ENCODE measurements at places on chromosomes 16 and 17.

- DNase-seq: no peak
Observed at GRCh38 chr17:67725807-67726206, 8.1 kb downstream of the NOL11 start.

DNA sequence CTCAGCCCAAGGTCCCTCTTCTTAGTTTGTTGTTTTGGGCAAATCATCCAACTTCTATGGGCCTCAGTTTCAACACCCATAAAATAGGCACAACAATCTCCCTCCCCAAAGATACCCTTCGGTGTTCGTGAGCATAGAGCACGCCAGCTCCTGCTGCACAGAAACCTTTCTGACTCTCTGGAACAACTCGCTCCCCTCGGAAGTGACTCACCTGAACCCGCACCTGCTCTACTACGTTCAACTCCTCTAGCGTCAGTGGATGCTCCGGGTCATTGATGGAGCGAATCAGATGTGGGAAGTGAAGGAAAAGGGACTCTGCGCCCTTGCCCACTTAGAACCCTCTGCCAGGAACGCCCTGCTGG, 445 bp downstream of the CIAO2B start:
- DNase-seq: no peak

DNA sequence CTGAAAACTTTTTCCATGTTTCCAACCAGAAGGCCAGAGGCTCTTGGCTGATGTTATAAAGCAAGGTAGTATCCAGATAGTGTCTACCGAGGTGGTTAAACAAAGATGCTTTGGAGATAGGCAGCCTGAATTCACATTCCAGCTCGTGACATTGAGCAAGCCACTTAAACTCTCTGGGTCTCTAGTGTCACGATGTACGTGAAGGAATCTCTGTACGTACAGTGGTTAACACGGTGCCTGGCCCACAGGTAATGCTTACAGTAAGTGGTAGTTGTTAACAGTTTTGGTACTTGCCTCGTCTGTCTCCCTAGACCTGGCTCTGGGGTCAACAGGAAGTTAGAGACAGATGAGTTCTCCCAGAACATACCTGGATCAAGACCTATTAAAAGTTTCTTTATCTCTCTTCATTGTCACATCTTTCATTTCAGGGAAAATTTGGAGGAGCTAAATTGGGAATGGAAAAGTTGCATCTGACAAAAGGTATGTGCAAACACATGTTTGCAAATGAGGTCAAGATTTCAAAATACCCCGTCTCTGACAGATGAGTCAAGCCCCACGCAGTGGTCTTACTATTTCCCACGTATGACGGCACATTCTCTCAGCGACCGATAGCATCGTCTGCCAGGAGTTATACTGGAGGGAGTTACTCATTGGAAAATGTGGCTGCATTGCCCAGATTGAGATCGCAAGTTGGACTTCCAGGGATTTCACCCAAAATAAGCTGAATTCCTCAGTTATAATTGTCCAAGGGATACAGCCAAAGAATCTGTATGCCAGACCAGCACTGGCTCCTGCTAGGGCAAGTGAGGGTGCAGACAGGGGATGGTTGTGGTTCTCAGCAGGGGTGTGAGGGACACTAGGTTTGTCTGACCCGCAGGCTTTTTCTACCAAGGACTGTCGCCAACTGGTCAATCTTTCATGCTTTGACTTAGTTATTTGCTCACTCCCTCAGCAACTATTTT, 18.9 kb upstream of the MYH10 start:
- peak; percentile 94 for DNase-seq

DNA sequence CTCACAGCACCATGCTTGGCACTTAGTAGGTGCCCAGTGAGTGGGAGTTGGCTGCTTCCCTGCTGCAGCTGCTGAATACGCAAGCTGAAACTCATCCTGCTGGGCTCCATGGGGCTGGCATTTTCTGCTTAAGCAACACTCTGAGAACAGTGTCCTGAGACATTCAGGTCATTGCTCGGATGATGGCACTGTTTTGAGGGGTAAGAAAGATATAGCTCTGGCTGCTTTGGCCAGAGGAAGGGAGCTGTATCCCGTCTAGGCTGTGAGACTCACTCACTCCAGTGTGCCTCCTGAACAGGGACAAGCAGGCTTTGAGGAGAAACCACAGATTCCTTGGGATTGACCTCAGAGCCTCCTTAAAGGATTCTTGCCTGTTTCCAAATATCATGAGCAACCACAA, 120.5 kb downstream of the CLEC16A start:
- DNase-seq: no peak

DNA sequence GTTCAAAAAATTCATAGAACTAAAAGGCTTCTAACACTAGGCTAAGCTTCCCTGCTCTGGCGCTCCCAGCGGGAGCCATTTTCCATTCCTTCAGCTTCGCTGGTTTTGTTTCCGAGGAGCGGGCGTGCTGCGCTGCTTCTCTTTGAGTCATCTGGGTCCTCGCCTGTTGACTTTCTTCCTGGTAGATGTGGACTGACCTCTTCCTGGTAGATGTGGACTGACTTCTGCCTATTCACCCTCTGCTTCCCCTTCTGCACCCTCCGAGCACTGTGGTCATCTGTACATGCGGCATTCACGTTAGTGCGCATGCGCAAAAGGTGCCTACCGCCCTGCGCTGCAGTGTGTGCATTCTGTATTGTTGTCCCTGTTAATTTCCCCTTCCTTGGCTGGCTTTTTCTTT, 40.8 kb upstream of the SEC14L1 start:
- no peak for DNase-seq

- no peak for DNase-seq
Observed at GRCh38 chr17:9018726-9019125, 2.6 kb upstream of the NTN1 start.

DNA sequence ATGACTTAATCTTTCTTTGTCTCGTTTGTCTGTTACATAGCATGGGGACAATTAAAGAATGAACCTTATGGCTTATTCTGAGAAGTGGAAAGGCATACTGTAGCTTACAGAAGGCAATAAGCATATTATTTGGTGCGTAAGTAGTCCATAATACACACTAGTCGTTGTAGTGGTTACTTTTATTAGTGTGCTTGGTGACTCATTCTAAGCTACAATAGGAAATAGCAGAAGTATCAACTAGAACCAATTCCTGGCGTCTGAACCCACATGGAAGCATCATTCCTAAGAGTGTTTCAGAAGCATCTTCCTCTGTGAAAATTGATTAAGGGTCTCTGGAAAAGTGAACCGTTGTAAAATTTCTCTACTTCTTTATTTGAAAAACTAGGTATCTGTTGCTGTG, 777.8 kb upstream of the EEF2KMT start:
- no peak for DNase-seq

DNA sequence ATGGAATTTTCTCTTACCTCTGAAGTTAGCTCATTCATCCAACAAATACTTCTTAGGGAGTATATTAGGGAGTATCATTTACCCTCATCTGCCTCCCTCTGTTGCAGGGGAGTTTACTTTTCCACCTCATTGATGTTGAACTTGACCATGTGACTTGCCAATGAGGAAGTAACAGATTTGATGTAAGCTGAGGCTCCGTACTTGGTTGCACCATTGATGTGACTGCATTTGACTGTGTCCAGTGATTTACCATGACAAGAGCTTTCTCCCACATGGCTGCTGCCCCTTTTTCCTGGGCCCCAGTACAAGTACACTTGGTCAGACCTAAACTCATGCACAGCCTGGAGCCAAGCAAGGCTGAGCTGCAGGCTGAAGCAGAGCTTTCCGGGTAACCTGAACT, 81.6 kb upstream of the HS3ST2 start:
- no peak for DNase-seq

GRCh38 chr16:50269769-50270509, 3.6 kb downstream of the ADCY7 start:
- no peak for DNase-seq

- no peak for DNase-seq
Observed at GRCh38 chr17:78347453-78347852, 12.4 kb downstream of the SOCS3 start.

Measured in GM04503 (cell line).